Transverse colon (tissue), 4 donors: ENCODE measurements at places on chromosomes 6 and 20. TPM values are rescaled to one million over a fixed set of nuclear protein-coding genes. Genes with fewer than 3 reads are reported as not detected.
A peak's percentile ranks its signal among the peaks of the same experiment; 100 is the strongest.

The SNAP91 gene
- not detected for total RNA-seq

The EFCAB8 gene
- 0.14 TPM for total RNA-seq

DNA sequence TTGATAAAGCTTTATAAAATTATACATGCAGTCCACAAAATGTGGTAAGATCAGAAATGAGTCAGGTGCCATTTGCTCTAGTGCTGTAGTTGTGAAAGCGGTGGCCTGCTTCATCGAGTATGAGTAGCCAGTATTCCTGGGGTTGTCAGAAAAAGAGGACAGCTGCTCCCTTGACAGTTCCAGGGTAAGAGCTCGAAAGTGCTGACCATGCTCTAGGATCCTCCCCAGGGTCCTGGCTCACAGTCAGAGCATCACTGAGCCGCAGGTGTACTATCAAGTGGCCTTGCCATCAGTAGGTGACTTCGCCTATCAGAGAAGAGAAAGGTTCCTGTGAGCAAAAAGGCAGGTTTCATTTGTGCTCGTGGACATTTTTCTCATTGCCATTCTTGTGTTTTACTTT is 3.6 kb downstream of the BTBD3 start:
- no peak for DNase-seq

GRCh38 chr20:46111028-46111835 is 6.9 kb upstream of the CD40 start:
- DNase-seq = peak; percentile 36

GRCh38 chr6:25447570-25447929 is 168.4 kb downstream of the CARMIL1 start:
- DNase-seq = no peak

DNA sequence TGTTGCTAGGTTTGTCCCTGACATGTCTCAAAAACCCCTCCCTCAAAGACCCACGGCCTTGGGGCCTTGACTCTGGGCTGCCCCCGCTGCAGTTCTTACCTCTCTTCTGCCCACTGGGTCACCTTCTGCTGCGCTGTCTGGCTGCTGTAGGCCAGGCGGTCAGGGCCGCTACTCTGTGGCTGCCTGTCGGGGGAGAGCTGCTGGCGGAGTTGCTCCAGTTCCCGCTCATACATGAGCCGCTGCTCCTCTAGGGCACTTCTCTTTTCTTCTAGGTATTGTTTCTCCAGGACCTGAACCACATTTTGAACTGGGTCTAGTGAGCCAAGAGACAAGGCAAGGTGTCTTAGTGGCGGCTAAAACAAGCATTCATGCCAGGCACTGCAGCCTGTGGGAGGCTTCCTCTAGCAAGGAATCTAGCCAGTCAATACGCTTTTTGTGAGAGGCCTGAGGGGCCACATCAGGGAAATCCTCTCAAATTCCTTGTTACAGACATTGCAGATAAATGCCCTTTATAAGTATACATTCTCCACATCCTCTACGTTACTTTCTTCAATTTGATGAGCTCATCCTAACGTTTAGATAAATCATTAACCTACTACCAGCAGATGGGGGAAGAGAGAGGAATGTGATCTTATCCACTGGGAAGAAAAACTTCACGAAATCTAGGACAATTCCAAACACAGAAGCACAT is 110.3 kb upstream of the NUP153 start:
- no peak for DNase-seq

- DNase-seq = peak; percentile 94
Observed at GRCh38 chr20:35664466-35665206, at the start of the genes CPNE1 and RBM12. CPNE1 (minus strand) TSS chr20:35664900; CDS start chr20:35632923, 31,977 bp downstream. RBM12 (minus strand) TSS chr20:35664900; CDS start chr20:35655322, 9,578 bp downstream.

DNA sequence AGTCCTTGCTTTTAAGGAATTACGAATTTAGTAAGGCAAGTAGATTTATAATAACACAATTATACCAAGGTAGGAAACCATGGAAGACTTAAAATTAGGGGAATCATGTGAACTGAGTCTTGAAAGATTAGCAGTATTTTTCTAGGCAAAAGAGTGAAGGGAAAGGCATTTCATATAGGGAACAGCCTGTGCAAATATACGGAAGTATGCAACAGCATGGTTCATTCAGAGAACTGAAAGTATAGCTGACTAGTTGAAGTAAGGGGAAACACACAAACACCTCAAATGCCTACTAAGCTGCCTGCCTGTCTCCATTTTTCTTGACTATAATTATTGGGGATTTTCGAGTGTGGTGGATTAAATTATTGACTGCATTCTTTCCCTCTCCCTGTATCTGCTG is 39.0 kb upstream of the ECHDC1 start:
- no peak for DNase-seq

DNA sequence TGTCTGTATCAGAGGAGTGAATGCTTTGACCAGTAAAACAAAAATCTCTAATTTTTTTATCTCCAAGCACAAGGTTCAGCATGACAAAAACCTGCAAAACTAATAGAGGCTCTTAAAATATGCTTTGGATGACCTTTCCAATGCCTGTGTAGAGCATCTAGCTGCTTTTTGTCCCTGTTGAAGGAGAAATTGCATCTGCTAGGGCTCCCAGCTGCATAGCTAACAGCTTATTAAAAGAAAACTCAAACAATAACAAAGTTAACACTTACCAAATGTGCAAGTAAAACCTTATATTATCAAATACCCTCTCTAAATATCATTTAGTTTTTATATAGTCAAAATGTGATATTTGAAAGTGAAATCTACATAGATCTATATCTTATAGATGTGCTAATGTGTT is 378.6 kb downstream of the CD109 start:
- DNase-seq = no peak

GRCh38 chr6:54299542-54300269 is 8.5 kb upstream of the TINAG start:
- DNase-seq = no peak

DNA sequence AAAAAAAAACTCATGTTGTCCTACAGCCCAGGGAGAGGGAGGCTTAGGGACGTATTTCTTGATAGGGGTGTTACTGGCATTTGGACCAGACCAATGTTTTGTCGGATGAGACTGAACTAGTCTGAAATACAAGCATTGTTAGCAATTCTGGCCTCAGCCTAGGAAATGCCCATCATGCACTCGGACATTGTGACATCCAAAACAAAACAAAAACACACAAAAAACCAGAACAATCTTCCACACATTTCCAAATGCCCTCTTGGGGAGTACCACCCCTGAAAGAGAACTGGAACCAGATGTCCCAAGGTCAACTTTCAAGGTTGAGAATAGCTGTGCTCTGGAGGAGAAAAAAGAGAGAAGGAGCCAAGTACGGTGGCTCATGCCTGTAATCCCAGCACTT is 299.1 kb upstream of the JARID2 start:
- DNase-seq = no peak

DNA sequence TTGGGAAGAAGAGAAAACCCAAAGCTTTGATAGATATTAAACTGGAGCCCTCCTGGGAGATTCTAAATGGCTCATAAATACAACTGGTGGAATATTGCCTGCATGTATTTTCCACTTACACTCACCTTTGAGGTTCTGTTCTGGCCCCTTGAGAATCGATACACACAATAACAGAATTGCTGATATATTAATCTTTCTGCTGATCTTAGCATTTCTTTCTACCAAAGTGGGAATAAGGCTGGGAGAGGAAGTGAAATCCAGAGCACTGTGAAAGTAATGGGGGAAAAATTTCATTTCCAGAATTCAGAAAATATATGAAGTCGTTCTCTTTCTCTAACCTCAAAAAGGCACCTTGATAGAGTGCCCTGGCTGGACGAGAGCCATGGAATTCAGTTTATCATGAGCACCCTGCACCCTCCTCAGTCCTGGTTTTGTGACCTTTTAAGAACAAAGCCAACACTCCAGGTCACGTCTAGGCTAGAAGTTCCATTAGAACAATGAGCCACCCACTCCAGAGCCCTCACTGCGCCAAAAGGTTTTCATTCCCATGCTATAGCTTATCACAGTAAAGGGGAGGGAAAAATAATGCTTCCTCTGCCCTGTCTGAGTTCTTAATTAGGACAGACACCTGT is 244.5 kb downstream of the CD83 start:
- DNase-seq = no peak

- no peak for DNase-seq
Observed at GRCh38 chr6:100657678-100658330, 193.1 kb upstream of the SIM1 start.

DNA sequence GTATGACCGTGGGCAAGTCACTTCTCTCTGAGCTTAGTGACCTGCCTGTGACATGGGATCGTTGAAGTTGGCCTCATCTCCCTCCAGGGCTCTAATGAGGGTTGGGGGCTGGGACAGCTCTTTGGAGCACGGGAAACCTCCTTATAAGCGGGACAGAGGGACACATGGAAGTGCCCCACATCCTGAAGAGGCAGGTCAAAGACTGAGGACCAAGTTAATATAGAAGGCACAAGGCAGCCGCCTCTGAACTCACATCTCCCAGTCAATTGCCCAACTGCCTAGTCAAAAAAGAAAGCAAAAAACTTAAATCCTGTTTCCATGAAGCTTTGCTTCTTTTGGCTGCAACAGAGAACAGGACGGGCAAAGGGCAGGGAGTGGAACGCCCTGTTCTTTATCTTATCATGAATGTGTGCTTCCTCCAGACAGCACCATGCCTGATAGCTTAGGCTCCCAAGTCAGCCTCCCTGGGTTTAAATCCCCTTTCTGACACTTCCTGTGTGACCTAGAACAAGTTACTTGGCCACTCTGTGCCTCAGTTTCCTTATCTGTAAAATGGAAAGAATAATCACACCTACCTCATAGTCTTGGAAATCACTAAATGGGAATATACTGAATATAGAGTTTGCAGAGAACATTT is 27.1 kb downstream of the LBP start:
- no peak for DNase-seq

DNA sequence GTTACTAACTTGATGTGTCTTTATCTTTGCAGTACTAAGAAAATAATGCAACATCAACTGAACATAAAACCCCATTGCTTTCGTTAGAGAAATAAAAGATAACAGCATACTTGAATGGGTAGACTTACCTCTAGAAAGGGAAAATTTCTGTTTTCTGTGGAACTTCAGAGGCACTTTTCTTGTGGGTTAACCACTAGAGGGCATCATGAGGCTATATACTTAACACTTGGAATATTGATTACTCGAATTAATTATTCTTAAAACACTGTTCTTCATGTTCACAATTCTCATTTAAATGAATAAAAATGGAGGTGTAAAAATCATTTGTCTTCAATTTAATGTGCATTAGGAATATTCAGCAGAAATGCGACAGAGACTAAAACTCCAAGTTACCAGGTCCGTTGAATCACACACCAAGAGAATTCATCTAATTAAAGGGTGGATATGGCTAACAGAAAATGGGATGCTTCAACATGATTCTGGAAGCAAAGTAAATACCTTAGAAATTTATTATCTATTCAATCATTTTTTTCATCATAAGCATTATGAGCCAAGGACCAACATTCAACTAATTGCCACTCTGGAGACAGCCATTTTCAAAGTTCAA is 330.8 kb upstream of the PREP start:
- no peak for DNase-seq

DNA sequence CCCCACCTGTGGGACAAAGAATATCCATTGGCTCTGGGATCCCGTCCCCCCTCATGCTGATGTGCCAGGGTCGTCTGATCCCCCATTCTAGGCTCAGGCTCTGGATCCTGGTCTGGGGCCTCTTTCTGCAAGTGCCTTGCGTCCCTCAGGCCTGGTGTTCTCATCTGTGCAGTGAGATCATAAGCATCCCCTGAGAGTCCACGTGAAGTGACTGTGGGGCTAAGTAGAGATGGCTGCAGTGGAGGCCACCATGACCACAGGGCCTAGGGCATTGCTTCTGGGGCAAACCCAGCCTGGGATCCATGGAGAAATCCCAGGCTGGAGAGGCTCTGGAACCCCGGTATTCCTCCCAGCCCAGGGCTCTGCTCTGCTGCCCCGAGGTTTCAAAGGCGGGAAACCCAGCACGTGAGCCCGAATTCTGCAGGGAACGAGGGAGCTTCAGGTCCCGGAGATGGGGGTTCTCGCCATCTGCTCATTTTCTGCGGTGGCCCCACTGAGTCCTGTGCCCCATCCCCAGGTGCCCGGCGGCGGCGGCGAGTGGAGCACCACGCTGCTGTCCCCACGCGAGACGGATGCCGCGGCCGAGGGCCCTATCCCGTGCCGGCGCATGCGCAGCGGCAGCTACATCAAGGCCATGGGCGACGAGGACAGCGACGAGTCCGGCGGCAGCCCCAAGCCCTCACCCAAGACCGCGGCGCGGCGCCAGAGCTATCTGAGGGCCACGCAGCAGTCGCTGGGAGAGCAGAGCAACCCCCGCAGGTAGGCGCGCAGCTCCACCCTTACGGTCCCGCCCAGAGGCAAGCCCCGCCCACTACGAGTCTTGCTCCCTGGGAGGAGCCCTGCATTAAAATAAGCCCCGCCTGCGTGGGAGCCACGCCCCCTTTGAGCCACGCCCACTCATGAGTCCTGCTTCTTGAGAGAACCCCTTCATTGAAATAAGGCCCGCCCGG is 105.5 kb upstream of the MYL9 start:
- peak; percentile 86 for DNase-seq

- no peak for DNase-seq
Observed at GRCh38 chr20:42484335-42484734, 705.4 kb downstream of the PTPRT start.

DNA sequence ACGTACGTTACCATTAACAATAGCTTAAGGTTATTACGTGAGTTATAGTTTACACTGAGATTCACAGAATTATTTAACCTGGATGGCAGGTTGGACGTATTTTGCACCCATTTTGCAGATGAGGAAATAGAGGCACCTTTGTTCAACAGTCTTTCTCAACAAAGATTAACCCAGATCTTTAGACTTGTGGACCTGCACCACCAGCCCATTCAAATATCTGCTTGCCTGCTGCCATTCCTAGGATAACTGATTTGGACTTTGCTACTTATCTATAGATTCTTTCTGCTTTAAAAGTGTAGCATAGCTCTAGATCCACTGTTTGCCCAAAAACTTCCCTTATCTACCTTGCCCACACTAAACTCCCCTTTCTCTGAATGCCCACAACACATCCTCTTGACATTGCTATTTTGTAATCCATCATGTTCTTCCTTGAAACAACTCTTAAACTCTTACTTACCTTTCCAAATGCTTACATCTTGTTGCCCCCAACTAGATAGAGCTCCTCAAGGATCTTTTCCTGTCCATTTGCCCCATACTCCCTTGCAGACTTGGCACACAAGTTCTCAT is 56.4 kb upstream of the TNFAIP3 start:
- no peak for DNase-seq

DNA sequence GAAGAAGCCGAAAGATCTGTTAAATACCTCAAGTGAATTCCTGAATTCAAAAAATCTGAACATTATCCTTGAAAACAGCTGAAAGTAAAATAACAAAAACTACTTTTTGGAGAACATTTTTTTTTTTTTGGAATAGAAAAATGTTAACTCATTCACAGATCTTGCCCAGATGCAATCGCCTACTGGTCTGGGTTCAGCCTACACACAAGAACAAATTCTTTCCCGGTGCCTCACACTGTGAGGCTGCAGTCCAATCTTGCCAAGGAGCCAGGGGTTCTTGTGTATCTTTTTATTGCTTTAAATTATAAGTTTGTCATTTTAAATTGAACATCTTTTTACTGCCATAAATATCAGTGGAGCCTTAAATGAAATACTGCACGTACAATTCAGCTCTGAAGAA is 41.2 kb upstream of the TMEM200A start:
- DNase-seq = no peak
